Ureter (tissue), 1 donor: ENCODE measurements at places on chromosomes 5 and 9. TPM values are rescaled to one million over a fixed set of nuclear protein-coding genes. Genes with fewer than 3 reads are reported as not detected.

DMRT1 gene
- not detected for total RNA-seq

ANKRD20A1 gene
- total RNA-seq, result 4.4 TPM

MFAP3 gene
- 39.6 TPM for total RNA-seq

PCDHB2 gene
- 1.8 TPM for total RNA-seq

TNFSF8 gene
- 1.5 TPM for total RNA-seq

IGIP gene
- 15.9 TPM for total RNA-seq

CCDC69 gene
- 53.4 TPM for total RNA-seq

CDK7 gene
- total RNA-seq, result 16.2 TPM

PTCH1 gene
- 81.0 TPM for total RNA-seq

AGPAT2 gene
- total RNA-seq, result 52.2 TPM

NEUROG1 gene
- not detected for total RNA-seq

AJM1 gene
- total RNA-seq, result 4.8 TPM

ORM2 gene
- total RNA-seq, result not detected

WWC1 gene
- 95.2 TPM for total RNA-seq

FOXD4 gene
- total RNA-seq, result not detected

BTNL9 gene
- total RNA-seq, result 26.0 TPM

GADD45G gene
- total RNA-seq, result 6.2 TPM

NSG2 gene
- not detected for total RNA-seq

ADCY2 gene
- total RNA-seq, result 13.1 TPM

C5orf15 gene
- 28.0 TPM for total RNA-seq

SPATA31C1 gene
- not detected for total RNA-seq

KCNV2 gene
- not detected for total RNA-seq

FBXW11 gene
- 64.2 TPM for total RNA-seq

PLGRKT gene
- 23.5 TPM for total RNA-seq

GPR150 gene
- 0.18 TPM for total RNA-seq

FAM169A gene
- 15.2 TPM for total RNA-seq

SCGB3A2 gene
- total RNA-seq, result not detected

CARD6 gene
- 17.1 TPM for total RNA-seq

PCDHB6 gene
- total RNA-seq, result 1.6 TPM

TMEM215 gene
- not detected for total RNA-seq

MOB3B gene
- total RNA-seq, result 9.4 TPM

HRCT1 gene
- total RNA-seq, result 7.2 TPM

PCA3 gene
- not detected for total RNA-seq

CXCL14 gene
- 2.3 TPM for total RNA-seq

IFNE gene
- total RNA-seq, result 5.4 TPM

GABRP gene
- 0.42 TPM for total RNA-seq

STKLD1 gene
- total RNA-seq, result 0.75 TPM

WDR5 gene
- total RNA-seq, result 30.6 TPM

ARHGEF39 gene
- total RNA-seq, result 1.0 TPM

SLC46A2 gene
- total RNA-seq, result 4.2 TPM

DBH gene
- total RNA-seq, result not detected

EGFL7 gene
- 109 TPM for total RNA-seq
